ENCODE measurements at places on chromosomes 12 and 14.

- no peak for DNase-seq
Observed at GRCh38 chr14:104217486-104218360, 79.3 kb downstream of the KIF26A start.

- peak; percentile 35 for DNase-seq
Observed at GRCh38 chr12:1791104-1791841, 29.1 kb upstream of the LRTM2 start.

- DNase-seq, result no peak
Observed at GRCh38 chr12:10361084-10361483, 28.8 kb downstream of the KLRK1 start.

DNA sequence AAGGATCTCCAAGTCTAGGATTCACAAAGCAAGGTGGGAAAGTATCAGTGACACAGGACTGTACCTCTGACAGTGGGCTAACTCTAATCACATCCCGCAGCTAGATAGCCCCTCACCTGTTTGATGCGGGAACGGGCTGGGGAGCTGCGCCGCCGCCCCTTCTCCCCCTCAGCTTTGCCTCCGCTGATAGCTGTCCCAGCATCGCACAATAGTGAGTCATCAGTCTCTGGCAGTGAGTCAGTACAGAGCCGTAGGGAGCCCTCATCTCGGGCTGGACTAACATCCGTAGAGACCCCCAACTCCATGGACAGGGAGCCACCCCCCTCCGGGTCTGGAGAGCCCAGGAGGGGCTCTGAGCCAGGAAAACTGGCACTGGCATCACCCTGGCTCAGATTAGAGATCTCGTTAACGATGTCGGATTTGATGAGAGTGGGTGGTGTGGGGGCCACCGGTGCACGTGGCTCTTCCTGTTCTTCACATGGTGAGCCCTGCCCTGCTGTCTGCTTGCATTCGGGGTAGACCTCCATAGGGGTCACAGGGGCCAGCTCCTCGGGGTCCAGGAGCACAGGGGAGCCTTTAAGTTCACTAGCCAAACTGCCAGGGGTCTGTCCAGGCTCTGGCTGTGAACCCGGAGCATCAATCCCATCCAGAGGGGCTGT lies 10.9 kb downstream of the KMT2D start:
- DNase-seq, result no peak

- DNase-seq, result no peak
Observed at GRCh38 chr14:26855077-26855753, 257.4 kb upstream of the NOVA1 start.

DNA sequence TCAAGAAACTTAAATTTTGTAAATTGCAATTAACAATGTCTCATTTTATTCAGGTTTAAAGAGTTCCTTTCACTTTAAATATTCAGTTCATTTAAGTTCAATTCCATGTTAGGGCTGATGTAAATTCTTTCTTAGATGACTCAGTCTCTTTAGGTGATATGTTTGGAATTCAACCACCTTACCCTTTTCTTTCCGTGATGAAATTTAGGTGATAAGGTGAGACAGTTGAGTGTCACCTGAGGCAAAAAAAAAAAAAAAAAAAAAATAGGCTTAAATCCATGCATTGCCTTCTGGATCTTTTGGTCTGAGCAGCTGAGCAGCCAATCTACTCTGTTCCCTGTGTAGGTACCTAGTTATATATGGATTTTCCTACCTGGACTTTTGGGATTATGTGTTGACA lies 299.5 kb downstream of the DAD1 start:
- DNase-seq, result no peak

DNA sequence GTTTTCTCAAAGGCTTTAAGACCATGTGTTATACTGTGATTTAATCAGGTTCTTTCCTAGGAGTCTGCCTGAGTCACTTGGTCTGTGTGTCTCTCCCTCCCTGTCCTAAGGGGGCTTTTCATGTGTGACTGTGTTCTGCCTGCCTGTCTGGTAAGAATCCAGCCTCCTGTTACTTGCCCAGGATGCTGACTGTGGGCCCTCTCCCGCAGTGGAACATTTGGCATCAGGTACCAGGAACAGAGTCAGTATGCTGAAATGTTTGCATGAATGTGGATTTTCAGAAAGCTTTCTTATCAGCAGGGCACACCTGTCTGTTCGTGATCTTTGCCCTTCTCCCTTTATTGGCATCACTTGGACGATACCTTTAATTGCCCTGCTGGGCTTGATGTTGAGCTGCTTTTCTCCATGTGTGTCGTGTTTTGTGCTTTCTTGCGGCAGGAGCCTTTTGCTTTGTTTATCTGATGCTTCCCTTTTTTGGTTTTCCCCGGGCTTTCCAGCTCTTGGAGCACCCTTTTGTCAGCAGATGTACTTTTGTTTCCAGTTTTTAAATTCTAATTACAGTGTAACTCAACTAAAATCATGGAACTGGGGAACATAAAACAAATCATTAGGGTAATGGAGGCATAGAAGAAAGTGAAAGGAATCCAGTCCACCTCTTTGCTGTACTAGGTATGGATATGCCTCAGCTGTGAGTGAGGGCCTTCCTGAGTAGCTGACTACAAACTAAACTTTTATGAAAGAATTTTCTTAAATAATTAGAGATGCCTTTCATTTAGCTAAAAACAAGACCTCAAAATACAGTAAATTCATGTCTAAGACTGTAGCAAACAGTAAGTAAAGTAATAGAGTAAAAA lies 72.5 kb downstream of the TRAF3 start:
- DNase-seq, result no peak

- DNase-seq, result no peak
Observed at GRCh38 chr14:55425091-55425490, 13.5 kb upstream of the ATG14 start.

DNA sequence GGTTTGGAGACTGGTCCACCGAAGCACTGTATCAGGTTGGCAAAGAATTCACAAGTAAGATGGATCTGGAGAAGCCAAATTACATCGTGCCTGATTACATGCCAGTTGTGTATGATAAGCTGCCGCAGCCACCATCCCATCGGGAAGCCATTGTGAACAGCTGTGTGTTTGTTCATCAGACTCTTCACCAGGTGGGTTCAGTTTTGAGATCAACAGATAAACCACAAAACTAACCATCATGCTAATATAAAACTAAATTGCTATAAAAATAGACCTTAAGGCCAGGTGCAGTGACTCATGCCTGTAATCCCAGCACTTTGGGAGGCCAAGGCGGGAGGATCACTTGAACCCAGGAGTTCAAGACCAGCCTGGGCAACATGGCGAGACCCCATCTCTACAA lies 58.9 kb downstream of the HSP90AA1 start:
- no peak for DNase-seq

GRCh38 chr12:132560614-132561426 lies 49.6 kb downstream of the LRCOL1 start:
- peak; percentile 71 for DNase-seq

DNA sequence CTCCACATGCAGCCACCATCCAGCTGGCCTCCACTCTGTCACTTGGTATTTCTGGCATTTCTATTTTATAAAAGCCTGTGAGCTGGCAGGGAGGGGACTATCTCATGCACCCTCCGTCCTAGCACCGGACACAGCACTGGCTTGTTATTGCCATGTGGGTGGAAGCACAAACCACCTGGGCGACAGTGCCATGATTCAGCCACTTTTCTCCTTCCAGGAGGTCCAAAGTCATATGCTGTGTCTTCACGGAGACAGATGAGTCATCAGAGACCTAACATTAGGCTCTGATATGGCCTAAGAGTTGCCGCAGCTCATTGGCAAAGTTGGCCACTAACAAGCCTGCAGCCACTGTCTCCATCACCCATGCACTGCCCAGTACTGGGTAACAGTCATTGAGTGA lies 1123.0 kb downstream of the VRK1 start:
- no peak for DNase-seq

- DNase-seq, result no peak
Observed at GRCh38 chr14:35274805-35275204, 17.4 kb upstream of the PSMA6 start.

GRCh38 chr12:31479516-31480210 lies 111.3 kb downstream of the DENND5B start:
- no peak for DNase-seq

- DNase-seq, result no peak
Observed at GRCh38 chr14:55721353-55721752, 141.3 kb downstream of the KTN1 start.

GRCh38 chr12:116709768-116710167 lies 28.1 kb downstream of the SPRING1 start:
- no peak for DNase-seq

DNA sequence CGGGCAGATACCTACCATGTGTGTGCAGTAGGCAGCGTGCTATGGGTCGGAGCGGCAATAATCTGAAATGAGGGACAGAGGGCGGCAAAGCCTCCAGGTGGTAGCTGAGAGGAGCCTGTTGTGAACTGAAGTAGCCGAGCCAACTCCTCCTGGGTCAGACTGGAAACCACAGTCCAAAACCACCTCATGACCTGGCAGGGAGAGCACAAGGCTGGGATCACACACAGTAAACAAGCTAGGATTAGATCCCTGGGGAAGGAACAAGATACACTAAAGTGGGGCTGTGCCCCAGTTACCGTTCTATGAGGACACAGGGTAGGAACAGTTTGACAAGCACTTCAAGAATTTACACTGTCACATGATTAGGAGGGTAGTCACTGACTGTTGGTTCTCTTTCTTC lies 49.0 kb downstream of the AREL1 start:
- DNase-seq, result no peak

- DNase-seq, result no peak
Observed at GRCh38 chr12:127149226-127149964, 1117.6 kb upstream of the TMEM132C start.

DNA sequence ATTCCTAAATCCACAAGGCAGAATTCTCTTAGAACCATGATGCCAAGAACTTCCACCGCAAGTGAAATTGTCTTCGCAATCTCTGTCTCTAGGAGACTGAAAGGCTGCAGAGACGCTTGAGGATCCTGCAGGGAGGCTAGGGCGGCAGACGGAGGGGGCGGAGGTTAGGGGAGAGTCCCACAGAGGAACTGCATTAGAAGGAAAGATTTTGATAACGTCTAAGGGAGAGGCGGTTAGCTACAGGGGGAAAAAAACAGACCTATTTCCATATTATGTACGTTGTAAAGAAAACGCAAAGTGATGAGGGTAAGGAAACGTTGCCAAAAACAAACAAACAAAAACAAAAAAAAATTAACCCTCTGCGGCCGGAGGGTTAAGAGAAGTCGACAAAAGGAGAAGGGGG lies 595 bp downstream of the KLHL28 start:
- peak; percentile 49 for DNase-seq

- no peak for DNase-seq
Observed at GRCh38 chr14:37036669-37037341, 135.6 kb downstream of the SLC25A21 start.

DNA sequence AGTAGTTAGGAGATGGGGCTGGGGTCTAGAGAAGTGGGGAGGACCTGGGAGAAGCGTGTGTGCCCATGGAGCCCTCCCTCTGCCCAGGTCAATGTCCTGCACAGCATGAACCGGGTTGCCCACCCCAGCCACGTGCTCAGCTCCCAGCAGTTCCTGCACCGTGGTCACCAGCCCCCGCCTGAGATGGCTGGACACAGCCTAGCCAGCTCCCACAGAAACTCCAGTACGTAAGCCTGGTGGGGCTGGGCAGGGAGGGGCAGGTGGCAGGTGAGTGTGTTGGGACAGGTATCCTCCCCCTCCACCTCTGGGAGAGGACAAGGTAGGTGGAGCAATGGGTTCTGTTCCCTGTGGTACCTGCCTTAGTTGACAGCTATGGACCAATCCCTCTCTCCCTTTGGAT lies 20.7 kb downstream of the CLSTN3 start:
- DNase-seq, result no peak

GRCh38 chr12:110661337-110661972 lies 27.5 kb downstream of the HVCN1 start:
- peak; percentile 75 for DNase-seq

DNA sequence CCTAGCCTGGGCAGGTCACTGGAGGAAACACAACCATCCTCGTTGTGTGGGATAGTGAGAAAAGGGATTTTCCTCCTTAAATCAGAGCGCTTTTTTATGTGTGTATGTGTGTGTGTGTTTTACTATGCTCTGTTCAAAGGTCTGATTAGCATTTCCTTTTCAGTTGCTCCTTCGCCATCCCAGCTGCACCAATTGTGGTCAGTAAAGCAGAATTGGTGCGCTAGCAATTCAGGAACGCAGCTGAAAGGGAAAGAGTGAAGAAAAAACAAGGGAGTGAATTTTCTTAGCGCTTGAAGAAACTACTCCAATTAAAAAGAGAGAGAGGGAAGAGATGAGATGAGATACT lies 173.3 kb upstream of the PARP11 start:
- no peak for DNase-seq

GRCh38 chr14:96702831-96703230 lies 94.4 kb upstream of the VRK1 start:
- DNase-seq, result no peak

DNA sequence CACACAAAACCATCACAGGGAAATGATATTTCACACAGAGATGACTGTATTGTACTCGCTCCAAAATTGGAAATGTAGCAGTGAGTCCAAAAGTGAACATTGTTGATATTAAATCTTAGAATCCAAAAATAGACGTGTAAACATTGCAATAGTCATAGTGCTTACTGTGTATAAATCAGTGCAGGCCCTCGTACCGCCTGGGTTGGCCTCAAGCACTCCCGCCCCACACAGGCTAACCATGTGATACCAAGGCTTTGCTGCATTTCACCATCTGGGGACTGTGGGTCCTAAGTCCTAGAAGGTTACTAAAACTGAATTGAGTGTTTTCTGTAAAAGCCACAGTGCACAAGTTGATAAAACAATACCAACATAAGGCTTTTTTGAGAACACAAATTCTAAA lies 107.3 kb downstream of the PPP2R5E start:
- DNase-seq, result no peak

- no peak for DNase-seq
Observed at GRCh38 chr12:97167598-97167997, 260.5 kb downstream of the NEDD1 start.

DNA sequence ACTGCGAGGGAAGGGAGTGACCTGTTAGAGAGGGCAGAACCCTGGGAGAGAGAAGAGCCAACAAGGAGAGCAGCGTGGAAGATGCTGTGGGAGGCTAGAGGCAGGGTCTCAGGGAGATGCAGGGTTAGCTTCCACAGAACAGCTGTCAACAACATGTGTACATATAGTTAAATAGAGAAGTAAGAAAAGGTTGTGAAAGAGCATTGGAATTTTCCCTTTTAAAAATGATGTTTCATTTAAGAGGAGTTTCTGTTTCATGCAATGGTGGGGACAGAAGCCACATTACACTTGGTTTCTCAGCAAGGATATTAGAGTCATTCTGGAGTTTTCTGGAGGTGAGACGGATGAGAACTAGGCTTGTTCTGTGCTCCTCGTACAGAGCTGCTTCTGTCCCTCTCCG lies 23.8 kb upstream of the TBC1D30 start:
- DNase-seq, result no peak

- DNase-seq, result no peak
Observed at GRCh38 chr12:132132609-132133430, 11.3 kb downstream of the DDX51 start.

- no peak for DNase-seq
Observed at GRCh38 chr14:28831126-28831525, 64.5 kb downstream of the FOXG1 start.
